ENCODE measurements at places on chromosomes 1 and 21.

- no peak for DNase-seq
Observed at GRCh38 chr1:40379785-40380452, 6.4 kb downstream of the SMAP2 start.

- peak; percentile 11 for DNase-seq
Observed at GRCh38 chr1:28028873-28029654, 59.3 kb downstream of the EYA3 start.

- DNase-seq: no peak
Observed at GRCh38 chr1:228155596-228156514, 6.1 kb downstream of the GJC2 start.

- no peak for DNase-seq
Observed at GRCh38 chr1:100474834-100475233, 63.1 kb upstream of the GPR88 start.

- no peak for DNase-seq
Observed at GRCh38 chr1:153563991-153564390, 1.7 kb downstream of the S100A2 start.

- DNase-seq: no peak
Observed at GRCh38 chr1:235628316-235629005, 21.1 kb downstream of the GNG4 start.

DNA sequence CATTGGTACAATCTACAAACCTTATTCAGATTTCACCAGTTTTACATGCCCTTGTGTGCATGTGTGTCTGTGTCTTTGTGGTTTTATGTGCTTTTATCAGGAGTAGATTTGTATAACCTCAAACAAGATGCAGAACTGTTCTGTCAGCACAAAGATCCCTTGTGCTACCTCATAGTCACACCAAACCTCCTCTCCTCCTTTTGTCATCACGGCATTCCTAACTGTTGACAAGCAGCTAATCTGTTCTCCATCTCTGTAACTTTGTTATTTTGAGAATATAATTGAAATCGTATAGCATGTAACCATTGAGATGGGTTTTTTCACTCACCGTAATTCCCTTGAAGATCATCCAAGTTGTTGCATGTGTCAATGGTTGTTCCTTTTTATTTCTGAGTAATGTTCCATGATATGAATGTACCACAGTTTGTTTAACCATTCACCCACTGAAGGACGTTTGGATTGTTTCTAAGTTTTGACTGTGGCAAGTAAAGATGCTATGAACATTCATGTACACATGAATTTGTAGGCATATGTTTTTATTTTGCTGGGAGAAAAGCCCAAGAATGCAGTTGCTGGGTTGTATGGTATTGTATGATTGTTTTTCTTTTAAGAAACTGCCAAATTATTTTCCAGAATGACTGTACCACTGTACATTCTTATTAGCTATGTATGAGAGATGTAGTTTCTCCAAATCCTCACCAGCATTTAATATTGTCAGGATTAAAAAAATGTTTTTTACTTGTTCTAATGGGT lies 78.1 kb upstream of the B3GALT2 start:
- DNase-seq: no peak

Measured in GM20000 (cell line).